ENCODE measurements at places on chromosomes 7 and 10. TPM values are rescaled to one million over a fixed set of nuclear protein-coding genes. Genes with fewer than 3 reads are reported as not detected.

DNA sequence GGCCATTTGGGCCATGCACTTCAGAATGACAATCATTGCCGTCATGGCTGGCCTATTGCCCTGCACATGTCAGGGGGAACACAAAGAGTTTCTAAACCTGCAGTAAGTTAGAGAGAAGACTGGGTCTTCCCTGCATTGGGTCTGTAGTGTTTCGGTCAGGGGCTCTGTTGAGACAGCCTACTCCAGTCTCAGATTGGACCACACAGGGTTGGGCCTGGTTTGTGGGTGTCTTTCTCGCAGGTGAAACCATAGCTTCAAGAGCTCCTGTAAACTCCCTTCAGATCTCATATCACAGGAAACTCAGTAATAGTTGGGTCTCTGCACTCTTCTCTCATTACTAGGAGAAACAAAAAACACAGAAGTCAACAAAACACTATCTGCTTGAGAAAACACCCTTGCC is 7.3 kb upstream of the TARP start:
- DNase-seq: no peak

GRCh38 chr7:150405584-150406311 is 26.6 kb downstream of the ZNF775 start:
- DNase-seq: no peak

DNA sequence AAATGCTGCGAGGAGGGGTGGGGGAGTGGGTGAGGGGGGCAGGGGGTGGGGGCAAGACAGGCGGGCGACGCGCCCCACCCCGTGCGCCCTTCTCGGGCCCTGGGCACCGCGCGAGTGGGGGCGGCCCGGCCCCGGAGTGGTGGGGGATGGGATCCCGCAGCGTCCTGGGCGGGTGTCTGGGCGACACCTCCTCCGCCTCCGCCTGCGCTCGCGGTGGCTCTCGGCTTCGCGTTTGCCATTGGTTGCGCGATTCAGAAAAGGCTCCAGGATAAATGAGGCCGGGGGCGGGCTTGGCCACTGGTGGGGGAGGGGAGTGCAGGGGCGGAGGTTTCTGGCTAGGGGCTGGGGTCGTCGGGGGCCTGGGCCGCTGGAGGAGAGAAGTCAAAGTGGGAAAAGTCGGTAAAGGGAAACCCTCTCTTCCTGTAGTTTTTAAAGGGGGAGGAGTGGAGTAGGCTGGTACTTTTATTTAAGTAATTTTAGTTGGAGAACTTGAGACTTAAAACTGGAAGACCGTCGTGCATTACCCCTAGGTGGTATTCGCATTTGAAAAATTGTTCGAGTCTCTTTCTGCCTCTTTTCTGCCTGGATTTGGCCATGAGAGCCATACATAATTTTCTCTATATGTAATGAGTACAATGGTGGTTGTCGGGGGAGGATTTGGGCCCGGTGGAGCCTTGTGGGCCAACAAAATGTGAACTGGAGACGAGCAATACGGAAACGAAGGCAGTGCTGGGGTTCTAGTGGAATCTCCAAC is 992 bp upstream of the IGF2BP3 start:
- peak; percentile 39 for DNase-seq

Gene GTF2IRD2
- total RNA-seq: 7.3 TPM

Gene AKR1C1
- total RNA-seq: 6.7 TPM

Gene LIPF
- total RNA-seq: not detected

Gene SPDYE2B
- total RNA-seq: not detected

Gene HABP2
- 0.27 TPM for total RNA-seq
